ENCODE measurements at places on chromosomes 4 and X.
A peak's percentile ranks its signal among the peaks of the same experiment; 100 is the strongest.

GRCh38 chr4:172055498-172055897 lies 242.3 kb downstream of the GALNTL6 start:
- H3K27me3 ChIP-seq: no peaks in the 10 kb centered on the region
- no peak for DNase-seq
- no peaks in the 10 kb centered on the region for H3K4me1 ChIP-seq
- H3K4me3 ChIP-seq: no peak overlapping the region
- no peaks in the 10 kb centered on the region for H3K36me3 ChIP-seq
- H3K27ac ChIP-seq: no peak overlapping the region

GRCh38 chrX:109685656-109686078 lies 47.4 kb downstream of the ACSL4 start:
- DNase-seq: no peak
- no peak overlapping the region for H3K27ac ChIP-seq
- no peaks in the 10 kb centered on the region for H3K4me1 ChIP-seq
- no peak overlapping the region for H3K4me3 ChIP-seq
- no peaks in the 10 kb centered on the region for H3K27me3 ChIP-seq

- peak overlapping the region; percentile 13 for H3K27ac ChIP-seq
- H3K36me3 ChIP-seq: no peaks in the 10 kb centered on the region
- H3K27me3 ChIP-seq: no peaks in the 10 kb centered on the region
- no peak overlapping the region for H3K4me3 ChIP-seq
These were observed 11.0 kb downstream of the CUL4B start for GRCh38 chrX:120549483-120550452.

- H3K27ac ChIP-seq: peak overlapping the region; percentile 94
These were observed 1.4 kb downstream of the MXD4 start for GRCh38 chr4:2260344-2261109.

DNA sequence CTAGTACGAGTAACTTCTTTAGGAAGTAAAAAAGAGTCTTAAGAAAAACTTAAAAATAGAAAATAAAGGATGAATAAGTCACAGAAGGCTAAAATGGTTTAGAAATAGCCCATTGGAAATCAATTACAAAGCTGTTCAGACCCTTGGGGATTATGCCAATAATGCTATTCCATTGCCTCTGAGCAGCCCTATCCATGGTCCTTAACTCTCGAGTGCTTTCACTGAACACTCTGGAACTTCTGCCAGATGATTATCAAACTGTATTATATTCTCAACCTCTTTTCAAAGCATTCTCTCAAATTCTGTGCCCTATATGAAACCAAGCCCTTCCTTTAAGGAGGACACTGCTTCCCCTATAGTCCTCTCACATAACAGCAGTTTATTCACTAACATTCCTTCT lies 17.0 kb downstream of the SLC9B1 start:
- no peak overlapping the region for H3K27ac ChIP-seq
- no peak overlapping the region for H3K4me3 ChIP-seq
- no peak for DNase-seq
- H3K36me3 ChIP-seq: no peaks in the 10 kb centered on the region
- H3K4me1 ChIP-seq: no peaks in the 10 kb centered on the region

DNA sequence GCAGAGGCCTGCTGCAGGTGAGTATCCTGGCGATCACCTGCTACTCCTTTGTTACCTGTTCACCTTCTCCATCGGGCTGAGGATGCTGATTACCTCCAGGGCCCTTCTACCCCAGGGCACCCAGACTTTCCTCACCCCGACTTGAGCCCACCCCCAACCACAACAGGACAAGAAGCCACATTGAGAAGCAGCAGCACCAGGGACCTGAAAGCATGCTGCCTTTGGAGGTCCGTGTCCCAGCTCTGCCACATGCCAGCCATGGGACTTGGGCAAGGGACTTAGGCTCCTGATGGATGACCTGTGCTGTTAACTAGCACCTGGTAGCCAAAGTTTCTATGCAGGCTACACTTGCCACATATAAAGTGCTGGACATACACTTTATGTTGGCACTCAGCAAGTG lies 89.7 kb downstream of the CPZ start:
- no peak for DNase-seq
- no peak overlapping the region for H3K27ac ChIP-seq
- H3K4me1 ChIP-seq: no peaks in the 10 kb centered on the region
- no peaks in the 10 kb centered on the region for H3K27me3 ChIP-seq
- no peak overlapping the region for H3K4me3 ChIP-seq

DNA sequence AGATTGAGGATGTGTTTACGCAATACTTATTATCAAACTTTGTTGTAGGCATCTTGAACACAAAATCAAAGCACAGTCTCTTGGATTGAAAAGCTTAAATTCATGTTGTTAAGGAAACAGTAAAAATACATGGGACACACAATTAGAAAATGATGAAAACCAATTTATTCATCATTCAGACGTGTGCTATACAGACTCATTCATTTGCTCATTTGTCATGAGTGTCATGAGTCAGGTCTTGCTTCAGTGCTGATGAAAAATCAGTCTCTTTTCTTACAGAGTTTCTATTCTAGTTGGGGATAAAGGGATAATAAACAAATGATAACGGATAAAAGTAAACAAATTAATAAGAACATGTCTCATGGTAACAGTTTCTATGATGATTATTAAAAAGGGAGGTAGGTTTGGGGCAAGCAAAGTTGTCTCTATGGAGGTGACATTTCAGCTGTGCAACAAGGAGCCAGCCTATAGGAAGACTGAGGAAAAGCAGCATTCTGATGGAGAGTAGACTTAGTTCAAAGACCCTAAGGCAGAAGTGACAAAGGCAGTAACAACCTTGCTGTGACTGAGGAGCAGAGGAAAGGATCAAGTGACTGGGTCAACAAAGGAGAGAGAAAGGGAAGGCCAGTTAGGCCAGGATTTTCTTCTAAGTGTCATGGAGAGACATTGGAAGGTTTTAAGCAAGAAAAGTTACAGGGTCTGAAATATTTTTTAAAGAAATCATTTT lies 224.0 kb upstream of the HHIP start:
- H3K4me3 ChIP-seq: no peak overlapping the region
- no peak overlapping the region for H3K27ac ChIP-seq
- DNase-seq: no peak
- H3K4me1 ChIP-seq: no peaks in the 10 kb centered on the region
- no peaks in the 10 kb centered on the region for H3K36me3 ChIP-seq

DNA sequence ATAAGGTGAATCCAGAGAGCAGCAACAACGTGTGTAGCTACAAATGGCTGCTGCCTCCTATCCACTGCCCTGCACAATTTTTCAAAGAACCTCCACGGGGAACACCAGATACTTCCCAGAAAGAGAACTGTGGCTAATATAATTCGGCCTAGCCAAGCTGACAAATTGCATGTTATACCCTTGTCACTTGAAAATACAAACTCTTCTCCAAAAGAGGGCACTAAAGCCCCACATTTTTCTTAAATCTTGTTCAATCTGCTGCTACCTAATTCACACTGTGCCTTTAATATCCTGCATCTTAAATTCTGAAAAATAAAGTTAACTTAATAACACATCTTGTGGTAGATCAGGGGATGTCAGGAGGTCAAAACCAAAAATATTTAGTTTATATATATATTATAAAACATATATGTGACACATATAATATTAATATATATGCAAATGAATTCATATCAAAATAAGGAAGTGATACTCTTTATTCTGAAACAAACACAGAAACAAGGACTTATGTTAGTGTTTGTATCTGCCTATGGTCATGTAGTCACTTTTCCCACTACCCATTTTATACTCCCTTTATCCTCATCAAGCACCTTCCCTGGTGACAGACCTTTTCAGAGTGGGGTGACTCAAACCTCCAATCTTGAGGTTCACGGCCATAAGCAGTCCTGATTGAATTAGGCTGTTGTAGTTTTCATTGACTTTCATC lies 24.1 kb downstream of the CT45A1 start:
- no peaks in the 10 kb centered on the region for H3K4me1 ChIP-seq
- no peak overlapping the region for H3K4me3 ChIP-seq
- H3K36me3 ChIP-seq: no peaks in the 10 kb centered on the region

GRCh38 chr4:140790765-140791164 lies 34.6 kb upstream of the TBC1D9 start:
- no peak overlapping the region for H3K4me3 ChIP-seq
- DNase-seq: no peak
- no peaks in the 10 kb centered on the region for H3K27me3 ChIP-seq
- no peak overlapping the region for H3K27ac ChIP-seq
- no peaks in the 10 kb centered on the region for H3K4me1 ChIP-seq
- H3K36me3 ChIP-seq: no peaks in the 10 kb centered on the region

- H3K4me3 ChIP-seq: no peak overlapping the region
- H3K27ac ChIP-seq: peak overlapping the region; percentile 11
- peaks cover 12% of the 10 kb centered on the region for H3K4me1 ChIP-seq
- no peaks in the 10 kb centered on the region for H3K36me3 ChIP-seq
- H3K27me3 ChIP-seq: no peaks in the 10 kb centered on the region
- DNase-seq: no peak
These were observed 333.9 kb downstream of the ARHGAP24 start for GRCh38 chr4:85808864-85809263.

DNA sequence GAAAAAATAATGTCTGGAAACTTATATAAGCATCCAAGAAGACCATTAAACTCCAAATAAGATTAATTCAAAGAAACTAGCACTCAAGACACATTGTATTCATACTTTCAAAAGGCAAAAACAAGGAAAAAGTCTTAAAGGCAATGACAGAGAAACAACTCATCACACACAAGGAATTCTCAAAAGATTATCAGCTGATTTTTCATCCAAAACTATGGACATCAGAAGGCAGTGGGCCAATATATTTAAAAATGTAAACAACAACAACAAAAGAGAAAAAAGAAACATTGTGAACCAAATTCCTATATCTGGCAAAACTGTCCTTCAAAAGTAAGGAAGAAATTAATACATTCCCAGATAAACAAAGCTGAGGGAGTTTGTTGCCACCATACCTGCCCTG lies 711.4 kb upstream of the GALNTL6 start:
- DNase-seq: no peak
- no peaks in the 10 kb centered on the region for H3K4me1 ChIP-seq
- H3K36me3 ChIP-seq: no peaks in the 10 kb centered on the region
- no peak overlapping the region for H3K27ac ChIP-seq
- no peaks in the 10 kb centered on the region for H3K27me3 ChIP-seq

DNA sequence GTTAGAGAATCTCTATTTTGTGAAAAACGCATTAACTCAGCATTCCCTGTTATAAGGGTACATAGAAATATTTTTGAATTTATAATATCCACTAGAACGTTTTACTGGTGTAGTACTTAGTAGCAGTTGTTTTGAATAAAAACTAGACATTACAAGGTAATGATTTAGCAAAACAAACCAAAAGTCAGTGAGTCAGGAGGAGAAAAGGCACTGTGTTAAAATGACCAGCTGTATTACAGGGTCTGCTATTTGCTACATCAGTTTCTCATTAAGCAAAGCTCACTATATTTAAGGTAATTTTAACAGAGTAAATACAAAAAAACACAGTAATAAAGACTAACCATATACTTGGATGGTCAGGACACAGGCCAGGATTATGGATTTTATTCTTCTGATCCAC lies 152.8 kb downstream of the RASL11B start:
- peaks cover 23% of the 10 kb centered on the region for H3K4me1 ChIP-seq
- DNase-seq: no peak
- H3K27ac ChIP-seq: no peak overlapping the region
- no peaks in the 10 kb centered on the region for H3K27me3 ChIP-seq

GRCh38 chrX:71885099-71885498 lies 25.5 kb upstream of the NHSL2 start:
- H3K4me3 ChIP-seq: no peak overlapping the region
- H3K4me1 ChIP-seq: no peaks in the 10 kb centered on the region
- H3K27me3 ChIP-seq: no peaks in the 10 kb centered on the region
- no peak overlapping the region for H3K27ac ChIP-seq
- no peak for DNase-seq

GRCh38 chr4:72767618-72768302 lies 198.7 kb upstream of the ADAMTS3 start:
- H3K27me3 ChIP-seq: no peaks in the 10 kb centered on the region
- no peaks in the 10 kb centered on the region for H3K36me3 ChIP-seq
- no peak overlapping the region for H3K27ac ChIP-seq
- no peak for DNase-seq
- no peaks in the 10 kb centered on the region for H3K4me1 ChIP-seq
- H3K4me3 ChIP-seq: no peak overlapping the region

DNA sequence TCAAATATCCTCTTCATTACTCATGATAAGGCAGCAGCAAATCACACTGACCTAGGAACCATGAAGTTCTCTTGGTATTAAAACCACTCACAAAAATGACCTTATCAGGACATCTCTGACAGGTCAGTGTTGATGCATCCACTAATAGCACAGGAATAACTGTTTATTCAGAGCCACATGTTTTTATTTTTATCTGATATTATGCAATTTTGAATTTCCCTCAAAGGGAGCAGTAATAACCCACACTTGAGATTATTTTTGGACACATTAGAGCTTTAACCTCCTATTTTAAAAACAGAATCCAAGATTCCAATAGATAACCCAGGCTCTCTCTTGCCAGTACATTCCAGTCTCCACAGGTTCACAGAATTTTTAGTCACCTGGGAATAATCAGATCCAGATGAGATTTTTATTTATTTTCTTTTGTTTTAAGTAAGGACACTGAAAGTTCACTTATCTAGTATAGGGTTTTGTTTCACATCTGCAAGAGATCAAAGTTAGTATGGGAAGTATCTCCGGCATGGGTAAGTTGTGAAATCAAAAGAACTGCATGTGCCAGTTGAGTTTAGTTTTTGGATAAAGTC lies 36.3 kb upstream of the MYOZ2 start:
- H3K27me3 ChIP-seq: no peaks in the 10 kb centered on the region
- no peaks in the 10 kb centered on the region for H3K36me3 ChIP-seq
- peak overlapping the region; percentile 57 for H3K27ac ChIP-seq
- no peak for DNase-seq

DNA sequence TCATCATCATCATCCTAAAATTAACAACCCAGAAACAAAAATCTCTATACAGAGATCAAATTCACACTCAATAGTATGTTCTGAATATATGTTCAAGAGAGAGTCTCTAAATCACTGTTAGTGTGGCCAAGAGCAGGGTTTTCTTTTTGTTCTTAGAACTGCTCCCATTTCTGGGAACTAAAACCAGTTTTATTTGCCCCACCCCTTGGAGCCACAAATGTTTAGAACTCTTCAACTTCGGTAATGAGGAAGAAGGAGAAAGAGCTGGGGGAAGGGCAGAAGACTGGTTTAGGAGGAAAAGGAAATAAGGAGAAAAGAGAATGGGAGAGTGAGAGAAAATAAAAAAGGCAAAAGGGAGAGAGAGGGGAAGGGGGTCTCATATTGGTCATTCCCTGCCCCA lies 32.3 kb downstream of the CYBB start:
- H3K27me3 ChIP-seq: no peaks in the 10 kb centered on the region
- H3K4me3 ChIP-seq: no peak overlapping the region
- no peaks in the 10 kb centered on the region for H3K36me3 ChIP-seq
- H3K27ac ChIP-seq: no peak overlapping the region
- DNase-seq: no peak
- no peaks in the 10 kb centered on the region for H3K4me1 ChIP-seq

- no peaks in the 10 kb centered on the region for H3K4me1 ChIP-seq
- no peak for DNase-seq
- H3K4me3 ChIP-seq: no peak overlapping the region
- no peaks in the 10 kb centered on the region for H3K36me3 ChIP-seq
- no peaks in the 10 kb centered on the region for H3K27me3 ChIP-seq
These were observed 12.4 kb upstream of the PACRGL start for GRCh38 chr4:20687864-20688263.

Measured in psoas muscle (tissue), 8 donors.